NCI-H2081 treated with DMSO at 0.1 percent for 48 hours (cell line): ENCODE measurements at places on chromosomes 1 and 21.

DNA sequence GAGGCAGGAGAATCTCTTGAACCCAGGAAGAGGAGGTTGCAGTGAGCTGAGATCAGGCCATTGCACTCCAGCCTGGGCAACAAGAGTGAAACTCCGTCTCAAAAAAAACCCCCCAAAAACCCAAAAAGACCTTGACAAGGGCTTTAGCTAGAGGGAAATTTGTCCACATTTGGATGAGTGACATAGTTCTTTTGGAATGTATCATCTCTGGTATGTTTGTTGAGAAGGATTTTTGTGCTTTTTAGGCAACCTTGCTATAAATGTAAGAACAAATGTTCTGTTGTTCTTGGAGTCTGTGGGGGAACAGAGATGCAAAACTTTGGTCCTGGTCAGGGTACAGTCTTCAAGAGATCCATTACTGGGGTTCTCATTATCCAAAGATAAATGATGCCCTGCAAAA is 28.9 kb downstream of the INAVA start:
- DNase-seq = no peak

GRCh38 chr21:42460391-42461184 is 35.4 kb downstream of the RSPH1 start:
- peak; percentile 54 for DNase-seq

DNA sequence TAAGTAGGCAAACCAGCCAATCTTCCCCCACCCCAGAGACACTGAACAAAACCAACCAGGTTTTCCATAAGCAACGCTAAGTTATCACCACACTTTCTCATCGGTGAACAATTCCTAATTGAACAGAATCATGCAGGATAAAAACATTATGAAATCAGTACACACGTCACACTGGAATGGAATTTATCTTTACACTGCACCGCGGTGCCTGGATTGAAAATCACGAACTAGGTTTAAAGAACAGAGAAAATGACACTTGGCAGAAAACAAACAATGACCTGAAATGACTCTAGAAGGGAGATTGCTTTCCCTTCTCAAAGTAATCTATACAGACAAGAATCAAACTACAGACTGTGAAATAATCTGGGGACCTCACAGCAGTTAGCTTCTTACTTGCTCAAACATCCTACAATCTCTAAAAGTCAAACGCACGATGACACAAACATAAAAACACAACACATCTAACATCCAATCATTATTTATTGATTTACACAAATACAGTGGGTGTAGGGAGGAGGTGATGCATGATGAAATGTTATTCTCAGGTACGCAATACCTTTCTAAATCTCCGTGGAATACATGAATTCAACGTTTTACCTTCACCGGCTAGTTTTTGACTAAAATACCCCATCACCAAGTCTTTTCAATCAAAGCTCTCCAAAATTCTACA is 1.9 kb downstream of the EIF4G3 start:
- no peak for DNase-seq

DNA sequence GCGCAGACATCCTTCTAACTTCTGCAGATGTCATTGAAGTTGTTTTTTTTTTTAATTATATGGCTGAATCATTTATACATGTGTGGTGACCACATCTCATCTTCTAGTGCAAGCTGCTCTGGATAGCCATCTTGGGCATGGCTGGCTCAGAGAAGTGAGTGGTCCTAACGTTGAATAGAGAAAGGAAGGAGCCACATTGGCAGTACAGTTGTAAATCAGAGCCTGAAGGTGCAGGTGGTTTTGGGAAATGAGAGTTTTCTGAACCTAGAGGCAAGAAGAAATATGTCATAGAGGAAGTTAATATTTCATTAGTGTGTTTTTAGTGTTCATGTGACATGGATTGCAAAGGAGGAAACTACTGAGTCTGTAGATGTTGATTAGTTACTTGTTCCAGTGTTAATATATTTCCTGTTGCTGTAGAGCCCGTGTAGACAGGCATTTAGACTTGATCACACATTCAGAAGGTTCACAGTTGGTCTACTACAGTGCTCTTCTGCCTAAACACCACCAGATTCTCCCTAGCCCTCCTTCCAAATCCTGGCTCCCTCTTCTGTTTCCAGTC is 163.7 kb downstream of the ROR1 start:
- no peak for DNase-seq

DNA sequence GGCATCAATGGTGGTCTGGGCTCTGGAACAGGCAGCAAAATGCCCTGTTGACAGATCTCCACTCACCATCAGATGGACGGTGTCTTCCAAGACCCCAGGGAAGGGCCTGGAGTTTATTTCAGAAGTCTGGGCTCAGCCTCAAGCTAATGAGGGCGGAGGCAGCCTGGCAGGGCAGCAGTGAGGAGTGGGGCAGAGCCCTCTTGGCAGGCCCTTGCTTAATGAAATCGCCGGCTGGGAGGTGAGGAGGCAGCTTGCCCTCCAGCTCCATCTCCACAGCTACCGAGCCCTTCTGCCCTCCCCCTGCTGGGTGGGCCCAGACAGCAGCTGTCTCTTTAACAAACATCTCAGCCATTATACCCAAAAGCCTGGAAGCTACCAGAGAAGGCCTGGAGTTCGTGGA is 22.0 kb upstream of the GRIK3 start:
- no peak for DNase-seq

- no peak for DNase-seq
These were observed 138.9 kb upstream of the ERG start for GRCh38 chr21:38637161-38637560.

DNA sequence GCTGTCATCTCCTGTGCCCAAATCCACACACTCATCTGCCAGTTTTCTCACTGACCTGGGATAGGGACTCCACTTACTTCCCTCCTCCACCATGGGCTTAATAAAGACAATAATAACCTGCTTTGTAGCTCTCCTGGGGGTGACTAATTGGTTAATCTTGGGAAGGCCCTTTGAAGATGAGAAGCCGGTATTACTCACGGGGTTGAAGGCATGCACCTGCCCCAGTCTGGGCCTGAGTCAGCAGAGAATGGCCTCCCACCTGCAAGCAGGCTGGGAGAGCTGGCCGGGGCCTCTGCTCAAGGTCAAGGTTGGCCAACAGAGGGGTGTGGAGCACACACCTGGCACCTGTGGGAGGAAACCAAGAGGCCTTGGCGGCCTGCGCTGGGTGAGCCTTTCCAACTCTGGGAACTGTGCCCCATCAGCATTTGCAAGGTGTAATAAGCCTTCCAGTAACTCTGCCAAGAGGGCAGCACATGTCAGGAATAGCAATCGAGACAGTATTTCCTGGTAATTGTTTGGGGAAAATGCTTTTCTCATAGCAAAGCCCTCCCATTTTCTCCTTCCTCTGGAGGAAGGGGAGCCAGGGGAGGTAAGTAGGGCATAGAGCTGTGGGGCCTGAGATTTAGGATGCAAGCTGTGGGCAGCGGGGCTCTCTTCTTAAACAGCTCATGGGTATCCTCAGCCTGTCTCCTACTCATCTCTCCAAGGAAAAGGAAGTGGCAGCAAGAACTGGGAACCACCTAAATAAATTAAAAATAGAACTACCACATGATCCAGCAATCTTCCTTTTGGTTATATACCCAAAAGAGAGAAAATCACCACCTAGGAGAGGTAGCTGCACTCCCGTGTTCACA is 49.0 kb downstream of the TOMM20 start:
- DNase-seq = peak; percentile 19

DNA sequence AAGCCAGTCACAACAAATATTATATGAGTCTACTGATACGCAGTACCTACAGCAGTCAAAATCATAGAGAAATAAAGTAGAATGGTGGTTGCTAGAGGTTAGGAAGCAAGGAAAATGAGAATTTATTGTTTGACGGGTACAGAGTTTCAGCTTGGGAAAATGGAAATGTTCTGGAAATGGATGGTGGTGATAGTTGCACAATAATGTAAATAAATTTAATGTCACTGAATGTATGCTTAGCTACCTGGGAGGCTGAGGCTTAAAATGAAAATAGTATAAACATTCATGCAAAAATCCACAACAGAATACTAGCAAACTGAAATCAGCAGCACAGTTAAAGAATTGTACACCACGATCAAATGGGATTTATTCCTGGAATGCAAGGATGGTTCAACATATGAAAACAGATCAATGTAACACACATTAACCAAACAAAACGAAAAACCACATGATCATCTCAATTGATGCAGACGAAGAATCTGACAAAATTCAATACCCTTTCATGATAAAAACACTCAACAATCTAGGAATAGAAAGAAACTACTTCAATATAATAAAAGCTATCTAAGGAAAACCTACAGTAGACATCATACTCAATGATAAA is 10.7 kb downstream of the TUT4 start:
- DNase-seq = no peak

DNA sequence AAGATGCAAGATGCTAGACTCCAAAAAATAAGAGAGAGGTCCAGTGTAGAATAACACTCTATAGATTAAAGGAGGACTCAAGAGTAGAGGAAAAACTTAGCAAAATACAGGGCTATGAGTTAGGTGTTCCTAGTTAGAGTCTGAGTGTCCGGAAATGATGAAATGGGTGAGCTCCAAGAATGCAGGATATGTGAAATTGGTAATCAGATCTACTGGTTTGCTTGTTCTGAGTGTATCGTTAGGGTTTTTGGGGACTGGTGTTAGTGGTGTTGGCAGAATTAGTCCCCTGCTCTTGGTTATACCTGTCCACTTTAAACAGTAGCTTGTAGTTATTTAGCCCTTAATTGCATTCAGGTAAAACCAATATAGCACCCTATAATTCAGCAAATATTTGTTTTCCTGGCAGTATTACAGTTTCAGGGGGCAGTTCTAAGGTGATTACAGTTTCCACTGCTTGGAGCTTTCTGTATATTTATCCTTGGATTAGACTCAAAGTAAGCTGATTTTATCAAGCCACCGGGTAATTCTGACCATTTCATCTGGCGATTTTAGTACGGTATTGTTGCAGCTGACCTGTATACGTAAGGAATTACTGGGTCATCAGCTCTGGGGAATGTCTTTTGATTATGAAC is 332.7 kb downstream of the CHRM3 start:
- peak; percentile 45 for DNase-seq

- DNase-seq = no peak
These were observed 71.8 kb downstream of the SPAG17 start for GRCh38 chr1:118113261-118113660.

DNA sequence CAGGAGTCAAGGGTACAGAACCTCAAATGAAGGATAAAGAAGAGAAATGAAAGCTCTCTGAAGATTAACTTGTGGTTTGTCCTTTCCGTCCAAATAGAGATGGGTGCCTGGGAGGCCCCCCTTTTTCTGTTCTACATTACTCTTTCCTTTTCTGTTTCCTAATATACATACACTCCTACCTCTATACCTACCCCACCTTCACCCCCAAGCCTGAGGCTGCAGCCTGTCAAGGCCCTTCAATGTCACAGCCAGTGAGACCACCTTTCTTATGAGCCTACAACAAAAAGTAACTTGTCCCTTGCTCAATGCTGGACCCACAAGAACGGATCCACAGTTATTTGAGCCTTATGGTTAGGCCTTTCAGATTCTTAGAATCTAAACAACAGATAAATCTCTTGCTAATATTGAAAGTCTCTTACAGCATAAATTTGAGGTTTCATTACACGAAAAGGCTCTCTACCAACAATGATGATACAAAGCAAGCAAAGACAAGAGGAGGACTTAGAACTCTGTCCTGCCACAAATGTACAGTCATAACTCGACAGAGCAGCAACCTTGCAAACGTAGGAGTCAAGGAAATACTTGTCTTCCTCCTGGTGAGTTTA is 4.1 kb upstream of the TRAF3IP3 start:
- no peak for DNase-seq

DNA sequence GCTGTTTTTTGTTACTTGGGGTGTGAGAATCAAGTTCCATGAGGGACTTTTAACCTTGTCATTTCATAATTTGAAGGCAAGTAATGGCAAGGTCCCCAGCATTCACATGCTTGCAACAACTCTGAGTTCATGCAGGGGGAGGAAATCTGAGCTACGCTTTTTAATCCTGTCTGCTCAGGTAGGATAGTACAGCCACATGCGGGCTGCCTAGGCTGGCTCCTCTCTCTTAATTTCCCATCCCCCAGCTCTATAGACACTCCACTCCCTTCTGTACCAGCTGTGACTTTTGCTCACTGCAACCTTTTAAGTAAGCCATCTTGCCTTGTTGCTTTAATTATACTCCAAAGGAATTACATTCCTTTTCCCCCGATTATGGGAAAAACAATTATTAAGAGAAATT is 30.1 kb downstream of the PTGFR start:
- no peak for DNase-seq
